CD4-positive, alpha-beta T cell treated with Interleukin-6 for 4 hours (primary cell): ENCODE measurements at places on chromosomes 1 and 21.

- DNase-seq, result no peak
Observed at GRCh38 chr1:177341773-177342172, 171.0 kb downstream of the BRINP2 start.

DNA sequence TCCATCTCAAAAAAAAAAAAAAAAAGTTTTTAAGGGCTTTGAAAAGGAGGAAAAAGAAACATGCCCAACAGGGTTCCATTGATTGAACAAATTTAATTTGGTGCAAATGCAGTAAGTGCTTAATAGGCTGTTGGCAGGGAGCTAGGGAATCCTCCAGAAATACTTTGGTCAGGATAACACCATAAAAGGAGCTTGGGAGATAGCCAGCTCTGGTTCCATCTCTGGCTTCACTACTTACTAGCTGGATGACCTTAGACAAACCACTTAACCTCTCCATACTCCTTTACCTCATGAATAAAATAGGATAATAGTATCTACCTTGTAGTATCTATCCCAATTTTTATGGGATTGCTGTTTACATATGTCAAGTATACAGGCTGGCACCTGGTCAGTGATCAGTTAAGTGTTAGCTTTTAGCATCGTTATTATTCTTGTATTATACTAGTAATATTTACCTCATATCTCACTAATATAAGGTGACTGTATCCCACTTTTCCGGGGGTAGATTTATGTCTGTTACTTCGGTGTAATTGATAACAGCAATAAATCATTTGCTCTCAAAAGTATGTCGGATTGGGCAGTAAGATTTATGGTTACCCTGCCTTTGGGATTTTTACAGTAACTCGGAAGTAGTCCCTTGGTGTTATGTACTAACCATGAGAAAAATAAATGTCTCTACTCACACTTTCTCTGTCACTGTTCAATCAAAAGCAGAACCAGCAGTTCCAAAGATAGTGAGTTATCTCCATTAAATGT lies 36.4 kb downstream of the BTG3 start:
- DNase-seq, result no peak

- DNase-seq, result no peak
Observed at GRCh38 chr1:44239331-44239960, 26.2 kb downstream of the DMAP1 start.

- no peak for DNase-seq
Observed at GRCh38 chr1:180053594-180054567, 99.3 kb downstream of the CEP350 start.

GRCh38 chr1:7643530-7643929 lies 127.6 kb upstream of the VAMP3 start:
- no peak for DNase-seq

GRCh38 chr1:203177036-203177405 lies 1.4 kb upstream of the MYBPH start:
- no peak for DNase-seq

- DNase-seq, result no peak
Observed at GRCh38 chr1:50705041-50705440, 255.0 kb downstream of the FAF1 start.

- peak; percentile 49 for DNase-seq
Observed at GRCh38 chr1:100353071-100353801, 930 bp downstream of the CDC14A start.

DNA sequence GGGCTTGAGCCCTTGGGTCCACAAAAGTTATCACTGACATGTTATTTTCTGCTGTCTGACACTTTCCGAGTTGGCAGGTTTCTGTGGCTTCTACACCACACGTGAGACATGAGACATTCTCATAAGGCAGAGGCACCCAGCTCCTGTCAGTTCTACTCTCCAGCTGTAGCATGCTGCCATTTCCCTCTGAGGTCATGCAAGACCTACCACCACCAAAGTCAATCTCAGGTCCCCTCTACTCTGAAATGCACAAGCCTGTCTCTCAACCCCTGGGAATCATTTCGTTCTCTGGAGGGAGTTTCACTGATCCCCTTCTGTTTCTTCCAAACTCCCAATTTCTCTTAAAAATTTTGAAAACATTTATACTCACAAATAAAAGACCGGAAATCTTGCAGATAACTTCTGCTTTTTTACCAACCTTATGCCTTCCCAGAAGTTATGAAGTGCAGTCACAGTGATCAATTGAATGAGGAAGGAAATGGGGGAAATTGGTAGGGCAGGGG lies 39.5 kb upstream of the CR2 start:
- DNase-seq, result peak; percentile 16
